ENCODE measurements at places on chromosomes 12 and 14.
A peak's percentile ranks its signal among the peaks of the same experiment; 100 is the strongest.

GRCh38 chr14:96637521-96637920 lies 135.3 kb downstream of the PAPOLA start:
- DNase-seq, result no peak

DNA sequence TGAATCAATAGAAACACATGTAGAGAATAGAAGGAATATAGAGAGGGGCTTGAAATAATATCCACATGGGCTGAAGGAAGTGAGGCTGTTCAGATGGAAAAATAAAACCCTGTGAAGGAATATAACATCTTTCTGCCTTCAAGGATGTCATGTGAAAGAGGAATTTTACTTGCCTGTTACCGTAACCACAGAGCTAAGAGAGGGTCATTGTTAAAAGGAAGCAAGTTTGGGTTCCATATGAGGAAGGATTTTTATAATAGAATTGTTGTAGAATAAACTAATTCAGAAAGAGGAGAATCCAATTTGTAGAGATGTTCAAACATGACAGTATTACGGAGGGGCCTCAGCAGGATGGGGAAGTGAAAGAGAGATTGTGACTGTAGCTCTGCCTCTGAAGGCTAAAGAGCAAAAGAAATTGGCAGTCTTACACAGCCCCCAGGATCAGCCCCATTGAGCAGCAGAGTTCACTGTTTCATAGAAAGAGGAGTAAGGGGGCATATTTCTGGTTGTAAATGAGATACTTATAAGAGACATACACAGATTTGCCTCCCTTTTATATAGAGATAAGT lies 41.8 kb upstream of the PTPRR start:
- peak; percentile 10 for DNase-seq

DNA sequence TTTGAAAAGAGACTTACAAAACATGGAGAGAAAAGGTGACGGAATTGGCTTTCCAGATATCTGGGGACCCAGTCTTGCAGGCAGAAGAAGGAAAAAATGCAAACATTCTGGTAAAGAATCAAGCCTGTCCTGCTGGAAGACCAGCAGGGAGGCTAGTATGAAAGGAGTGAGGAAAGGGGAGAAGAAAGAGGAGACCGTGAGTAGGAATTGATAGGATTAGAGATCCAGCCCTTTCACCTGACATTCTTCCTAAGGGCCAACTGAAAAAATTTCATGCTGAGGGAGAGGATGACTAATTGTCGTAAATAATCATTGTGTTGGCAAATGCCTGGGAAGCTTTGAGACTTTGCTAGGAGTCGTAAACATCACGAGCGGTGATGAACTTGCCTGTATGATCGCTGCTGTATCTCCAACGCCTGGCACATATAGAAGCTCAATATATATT lies 12.1 kb downstream of the BHLHE41 start:
- no peak for DNase-seq

- no peak for DNase-seq
These were observed 5.3 kb upstream of the PLEKHH1 start for GRCh38 chr14:67527756-67528155.

DNA sequence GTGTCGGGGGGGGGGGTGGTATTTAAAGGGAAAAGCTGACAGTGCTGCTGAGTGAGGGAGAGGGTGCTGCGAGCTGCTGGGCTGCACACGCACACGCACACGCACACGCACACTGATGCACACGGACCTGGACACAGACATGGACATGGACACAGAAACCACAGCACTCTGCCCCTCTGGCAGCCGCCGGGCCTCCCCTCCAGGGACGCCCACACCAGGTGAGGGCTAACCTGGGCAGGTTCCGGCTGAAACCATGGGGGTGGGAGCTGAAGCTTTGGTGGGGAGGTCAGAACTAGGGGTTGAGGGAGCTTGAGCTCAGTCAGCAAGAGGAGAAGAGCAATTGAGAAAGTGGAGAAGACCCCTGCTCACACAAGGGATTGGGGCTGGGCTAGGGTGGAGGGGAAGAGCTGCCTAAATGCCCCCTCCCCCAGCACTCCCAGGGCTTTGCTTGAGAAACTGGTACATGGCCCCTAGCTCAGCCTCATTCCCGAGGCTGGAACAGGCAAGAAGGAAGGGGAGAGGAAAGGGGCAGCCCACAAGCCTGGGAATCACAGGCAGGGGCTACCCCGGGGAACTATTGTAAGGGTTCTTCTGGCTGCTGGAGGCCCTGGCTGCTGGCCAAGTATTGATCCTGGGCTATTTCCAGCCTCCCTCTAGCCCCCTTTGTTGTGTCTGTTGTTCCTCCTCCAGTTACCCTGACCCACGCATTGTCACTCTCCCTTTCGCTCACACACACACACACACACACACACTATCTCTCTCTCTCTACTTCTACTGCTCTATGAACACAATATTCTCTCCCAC lies at the start of gene REM2:
REM2 (plus strand) TSS at position 50 of the 804 bp plus-strand sequence; CDS start at position 116, 66 bp downstream.
- no peak for DNase-seq

All from RPMI8226 (cell line).